ENCODE measurements at places on chromosomes 16 and 17.

DNA sequence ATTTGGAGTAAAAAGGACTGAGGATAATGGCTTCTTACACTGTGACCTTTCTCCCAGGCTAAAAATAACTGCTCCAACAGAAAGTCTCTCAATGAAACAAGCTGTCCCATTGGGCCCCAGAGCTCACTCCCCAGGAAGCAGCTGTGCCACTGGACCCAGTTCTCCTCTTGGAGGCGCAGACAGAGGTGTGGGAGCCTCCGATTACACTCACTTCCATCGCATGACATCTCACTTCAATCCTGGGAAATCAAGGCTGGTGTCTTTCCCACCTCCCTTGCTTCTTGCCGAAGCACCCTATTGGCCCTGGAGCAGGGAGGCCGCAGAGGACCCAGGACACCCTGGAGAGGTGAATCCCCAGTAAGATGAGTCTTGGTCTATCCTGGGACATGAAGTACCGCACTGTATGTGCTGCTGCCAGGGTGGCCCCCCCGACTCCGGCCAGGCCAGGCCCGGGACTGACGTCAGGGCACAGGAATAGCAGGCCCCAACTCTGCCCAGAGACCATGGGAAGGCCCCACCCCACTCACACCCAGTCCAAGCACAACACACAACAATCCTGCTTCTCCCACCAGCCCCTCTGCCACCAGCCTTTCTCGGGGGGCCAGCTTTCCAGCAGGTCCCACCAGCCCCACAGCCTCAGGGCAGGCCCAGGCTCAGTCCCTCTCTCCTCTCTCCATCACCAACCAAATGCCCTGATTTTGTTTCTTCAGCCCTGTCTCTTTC, 29.5 kb downstream of the SRL start:
- no peak for DNase-seq

- DNase-seq = peak; percentile 43
Observed at GRCh38 chr17:44400226-44400847, 10.9 kb upstream of the ITGA2B start.

DNA sequence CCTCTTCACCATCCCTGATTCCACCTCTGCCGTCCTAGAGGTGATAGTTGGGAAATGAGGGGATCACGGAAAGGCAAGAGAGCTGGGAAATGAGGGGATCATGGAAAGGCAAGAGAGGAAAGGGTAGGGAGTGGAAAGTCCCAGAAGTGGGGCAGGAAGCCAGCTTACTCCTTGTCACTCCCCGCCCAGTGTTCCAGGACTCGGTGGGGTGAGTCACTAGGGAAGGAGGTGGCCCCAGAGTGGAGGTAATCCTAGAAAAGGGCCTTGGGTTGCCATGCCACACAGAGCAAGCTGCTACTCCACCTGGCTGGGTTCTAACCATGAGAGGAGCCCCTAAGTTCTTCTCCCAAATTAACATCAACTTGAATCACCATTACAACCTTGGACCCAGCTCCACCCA, 14.8 kb downstream of the ALOXE3 start:
- DNase-seq = no peak

GRCh38 chr17:42125565-42125964, 3.0 kb downstream of the HSPB9 start:
- no peak for DNase-seq

GRCh38 chr16:49586466-49587450, 213.2 kb downstream of the C16orf78 start:
- DNase-seq = no peak

GRCh38 chr16:57405097-57405496, 530 bp downstream of the CCL17 start:
- no peak for DNase-seq

DNA sequence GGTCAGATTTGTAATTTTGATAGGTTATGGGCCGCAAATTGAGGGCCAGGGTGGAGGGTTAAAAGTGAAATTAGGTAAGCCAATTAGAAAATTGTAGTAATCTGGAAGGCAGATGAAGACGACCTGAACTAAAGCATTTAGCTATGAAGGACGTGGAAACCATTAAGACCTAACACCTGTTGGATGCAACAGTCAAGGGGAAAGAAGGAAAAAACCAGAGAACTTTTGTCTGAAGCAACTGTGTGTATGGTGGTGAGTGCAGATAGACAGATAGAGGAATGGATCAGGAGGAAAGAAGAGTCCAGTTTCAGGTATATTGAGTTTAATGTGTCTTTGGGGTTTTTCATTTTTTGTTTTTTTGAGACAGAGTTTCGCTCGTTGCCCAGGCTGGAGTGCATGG, 40.2 kb upstream of the MARCHF10 start:
- no peak for DNase-seq

GRCh38 chr17:43880420-43880991, 26.8 kb downstream of the MPP2 start:
- peak; percentile 18 for DNase-seq

GRCh38 chr17:31722251-31723056, 136.6 kb downstream of the COPRS start:
- no peak for DNase-seq

DNA sequence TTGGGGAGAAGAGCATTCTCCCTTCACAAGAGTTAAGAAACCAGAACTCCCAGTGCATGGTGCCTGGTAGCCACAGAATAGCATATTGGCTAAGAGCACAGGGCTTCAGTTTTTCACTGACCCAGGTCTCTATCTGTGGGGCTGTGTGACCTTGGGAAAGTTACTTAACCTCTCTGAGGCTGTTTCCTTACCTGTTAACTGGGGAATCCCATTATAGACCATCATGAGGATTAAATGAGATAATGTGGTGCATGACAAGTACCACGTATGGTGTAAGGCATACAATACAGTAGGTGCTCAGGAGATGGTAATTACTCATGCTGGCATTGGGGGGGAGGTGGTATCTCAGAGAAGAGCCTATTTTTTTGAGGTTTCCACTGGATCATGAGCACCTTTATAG, 33.6 kb downstream of the BEAN1 start:
- DNase-seq = no peak

DNA sequence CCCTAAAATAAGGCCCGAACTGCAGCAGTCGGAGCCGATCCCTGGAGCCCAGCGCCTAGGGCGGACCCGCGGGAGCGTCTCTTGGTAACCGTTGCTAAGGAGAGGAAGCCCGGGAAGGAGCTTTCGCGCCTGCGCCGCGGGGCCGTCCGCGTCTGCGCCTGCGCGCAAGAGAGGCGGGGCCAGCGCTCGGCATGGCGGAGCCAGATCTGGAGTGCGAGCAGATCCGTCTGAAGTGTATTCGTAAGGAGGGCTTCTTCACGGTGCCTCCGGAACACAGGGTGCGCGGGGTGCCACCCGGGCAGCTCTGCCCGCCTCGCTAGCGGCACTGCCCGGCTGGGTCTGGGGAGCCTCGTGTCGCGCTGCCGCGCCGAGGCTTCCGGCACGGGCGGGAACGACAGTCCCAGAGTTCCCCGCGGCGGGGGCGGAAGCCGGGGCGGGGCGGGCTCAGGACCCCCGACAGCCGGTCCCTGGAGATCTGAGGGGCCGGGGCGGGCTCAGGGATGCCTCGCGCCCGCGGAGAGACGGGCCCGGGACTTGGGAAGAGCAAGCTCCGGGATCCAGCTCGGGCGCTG, at the start of gene CDK10:
Gene CDK10 (plus strand): TSS at position 170 of the 572 bp plus-strand sequence. CDS start 22 bp downstream, at position 192.
- DNase-seq = peak; percentile 75

DNA sequence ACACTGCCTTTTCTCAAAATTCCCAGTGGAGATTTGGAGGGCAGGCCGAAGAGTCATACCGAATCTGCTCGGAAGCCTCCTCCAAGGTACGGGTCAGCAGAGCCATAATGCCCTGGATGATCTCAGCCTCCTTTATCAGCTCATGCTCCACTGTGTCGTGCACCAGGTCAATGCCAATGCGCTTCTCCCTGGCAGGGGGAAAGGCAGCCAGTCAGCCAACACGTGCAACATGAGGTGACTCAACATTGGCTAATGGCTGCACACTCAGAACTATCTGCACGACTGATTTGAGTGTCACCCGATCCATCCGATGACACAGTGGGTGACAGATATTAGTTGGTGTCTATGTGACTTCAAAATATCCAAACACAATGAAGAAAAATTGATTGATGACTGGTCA, 15.8 kb downstream of the TEKT1 start:
- DNase-seq = no peak

- DNase-seq = no peak
Observed at GRCh38 chr16:9870962-9871361, 311.3 kb downstream of the GRIN2A start.

DNA sequence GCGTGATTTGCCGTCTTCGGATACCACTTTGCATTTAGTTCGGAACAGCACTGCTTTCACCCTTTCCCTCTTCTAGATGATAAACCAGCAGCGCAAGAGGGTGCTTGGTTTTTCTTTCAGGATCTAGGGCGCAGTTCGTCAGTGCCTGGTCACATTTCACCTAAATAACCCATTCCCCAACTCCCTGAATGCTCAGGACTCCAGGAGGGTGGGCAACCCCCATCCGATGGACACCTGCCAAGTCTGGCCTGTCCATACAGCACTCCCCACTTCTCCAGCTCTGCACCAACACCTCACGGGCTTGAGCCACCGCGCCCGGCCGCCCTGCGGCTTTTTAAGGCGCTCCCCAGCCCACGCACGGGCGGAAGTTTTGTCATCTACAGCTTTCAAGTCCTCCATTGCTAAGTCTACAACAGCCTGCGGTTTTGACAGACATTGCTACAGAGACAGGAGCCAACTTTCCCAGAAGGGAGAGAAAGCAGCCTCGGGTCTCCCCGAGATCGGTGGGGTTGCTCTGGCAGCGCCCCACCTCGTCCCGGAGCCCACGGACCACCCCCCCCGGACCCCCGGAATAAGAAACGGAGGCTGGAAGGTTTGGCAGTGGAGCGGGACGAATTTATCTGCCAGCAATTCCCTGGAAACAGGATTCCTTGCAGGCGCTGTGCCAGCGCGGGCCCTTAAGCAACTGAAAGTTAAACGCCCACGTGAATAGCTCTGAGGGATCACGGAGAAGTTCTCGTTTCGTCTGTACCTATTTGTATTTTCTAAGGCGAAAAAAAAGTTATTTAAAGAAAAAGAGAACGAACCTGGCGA, 38.6 kb upstream of the SLFN13 start:
- DNase-seq = peak; percentile 83

- no peak for DNase-seq
Observed at GRCh38 chr17:31299624-31300023, 2.6 kb upstream of the OMG start.

DNA sequence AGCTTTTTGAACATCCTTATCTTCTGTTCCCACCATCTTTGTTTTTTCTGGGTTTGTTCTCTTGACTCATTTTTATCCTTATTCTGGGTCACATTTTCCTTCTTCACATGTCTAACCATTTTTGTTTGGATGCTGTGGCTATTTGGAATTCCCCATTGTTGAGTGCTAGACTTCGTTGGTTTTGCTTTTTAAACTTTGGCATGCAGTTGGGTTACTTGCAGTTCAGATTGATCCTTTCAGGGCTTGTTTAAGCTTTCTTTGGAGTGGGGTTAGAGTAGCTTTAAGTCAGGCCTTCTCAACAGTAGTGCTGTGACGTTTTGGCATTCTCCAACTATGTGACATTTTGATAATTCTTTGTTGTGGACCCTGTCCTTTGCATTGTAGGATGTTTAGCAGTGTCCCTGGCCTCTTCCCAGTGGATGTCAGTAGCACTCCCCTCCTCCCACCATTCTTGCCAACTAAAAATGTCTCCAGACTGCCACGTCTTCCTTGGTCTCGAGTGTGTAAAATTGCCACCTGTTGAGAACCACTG, 21.1 kb downstream of the PRMT7 start:
- DNase-seq = no peak

DNA sequence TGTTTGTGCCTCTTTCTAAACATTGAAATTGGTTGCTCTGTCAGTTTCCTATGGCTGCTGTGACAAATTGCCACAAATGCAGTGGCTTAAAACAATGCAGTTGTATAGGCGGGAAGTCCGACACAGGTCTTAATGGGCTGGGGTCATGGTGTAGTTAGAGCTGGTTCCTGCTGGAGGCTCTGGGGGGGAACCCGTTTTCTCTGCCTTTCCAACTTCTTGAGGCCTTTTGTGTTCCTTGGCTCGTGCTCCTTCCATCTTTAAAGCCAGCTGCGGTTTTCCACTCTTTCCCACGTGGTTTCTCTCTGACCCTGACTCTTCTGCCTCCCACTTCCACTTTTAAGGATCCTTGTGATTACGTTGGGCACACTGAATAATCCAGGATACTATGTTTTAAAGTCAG, 12.5 kb downstream of the EPN2 start:
- DNase-seq = no peak

DNA sequence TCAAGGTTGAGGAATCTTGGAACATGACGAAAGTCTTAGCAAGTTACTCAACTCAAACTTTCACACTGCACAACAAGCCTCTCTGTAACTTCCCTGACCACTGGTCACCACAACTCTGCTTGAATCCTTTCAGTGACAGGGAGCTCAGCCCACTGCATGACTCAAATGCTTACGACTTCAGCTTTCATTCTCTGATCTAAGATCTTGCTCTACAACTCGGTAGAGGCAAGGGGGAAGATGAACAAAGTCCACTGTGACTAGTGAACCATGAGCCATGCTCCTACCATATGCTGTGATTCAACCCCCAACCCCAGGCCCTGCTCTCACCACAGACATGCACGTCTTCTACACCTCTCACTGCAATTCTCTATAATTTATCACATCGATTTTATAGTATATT, 160.9 kb downstream of the SLC39A11 start:
- DNase-seq = no peak

- DNase-seq = no peak
Observed at GRCh38 chr16:49529411-49530045, 155.9 kb downstream of the C16orf78 start.
